NCI-H1436 (cell line): ENCODE measurements at places on chromosomes 3 and 15.

DNA sequence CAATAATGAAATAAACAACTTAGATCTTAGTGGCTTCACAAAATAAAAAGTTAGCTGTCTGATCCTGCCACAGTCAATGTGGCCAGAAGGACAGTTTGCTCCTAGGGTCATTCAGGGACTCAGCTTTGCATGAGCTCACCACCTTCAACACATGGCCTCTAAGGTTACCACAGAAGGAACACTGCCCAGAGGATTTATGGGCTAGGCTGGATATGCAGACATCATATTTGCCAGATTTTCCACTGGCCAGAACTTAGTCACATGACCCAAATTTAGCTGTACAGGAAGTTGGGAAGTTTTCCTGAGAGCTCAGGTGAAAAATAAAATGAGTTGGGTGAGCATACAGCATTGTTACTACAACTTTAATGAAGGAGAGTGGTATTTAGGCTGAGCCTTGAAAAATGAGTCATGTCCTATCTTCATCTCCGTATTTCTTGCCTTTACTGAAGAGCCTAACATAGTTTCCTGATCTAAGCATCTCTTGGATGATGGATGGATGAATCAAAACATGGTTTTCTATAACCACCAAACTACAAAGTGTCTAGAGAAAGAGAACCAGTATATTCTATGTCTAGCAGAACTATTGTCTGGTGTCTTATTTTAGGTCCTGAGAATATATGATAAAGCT is 54.9 kb upstream of the TMEM108 start:
- DNase-seq, result no peak

DNA sequence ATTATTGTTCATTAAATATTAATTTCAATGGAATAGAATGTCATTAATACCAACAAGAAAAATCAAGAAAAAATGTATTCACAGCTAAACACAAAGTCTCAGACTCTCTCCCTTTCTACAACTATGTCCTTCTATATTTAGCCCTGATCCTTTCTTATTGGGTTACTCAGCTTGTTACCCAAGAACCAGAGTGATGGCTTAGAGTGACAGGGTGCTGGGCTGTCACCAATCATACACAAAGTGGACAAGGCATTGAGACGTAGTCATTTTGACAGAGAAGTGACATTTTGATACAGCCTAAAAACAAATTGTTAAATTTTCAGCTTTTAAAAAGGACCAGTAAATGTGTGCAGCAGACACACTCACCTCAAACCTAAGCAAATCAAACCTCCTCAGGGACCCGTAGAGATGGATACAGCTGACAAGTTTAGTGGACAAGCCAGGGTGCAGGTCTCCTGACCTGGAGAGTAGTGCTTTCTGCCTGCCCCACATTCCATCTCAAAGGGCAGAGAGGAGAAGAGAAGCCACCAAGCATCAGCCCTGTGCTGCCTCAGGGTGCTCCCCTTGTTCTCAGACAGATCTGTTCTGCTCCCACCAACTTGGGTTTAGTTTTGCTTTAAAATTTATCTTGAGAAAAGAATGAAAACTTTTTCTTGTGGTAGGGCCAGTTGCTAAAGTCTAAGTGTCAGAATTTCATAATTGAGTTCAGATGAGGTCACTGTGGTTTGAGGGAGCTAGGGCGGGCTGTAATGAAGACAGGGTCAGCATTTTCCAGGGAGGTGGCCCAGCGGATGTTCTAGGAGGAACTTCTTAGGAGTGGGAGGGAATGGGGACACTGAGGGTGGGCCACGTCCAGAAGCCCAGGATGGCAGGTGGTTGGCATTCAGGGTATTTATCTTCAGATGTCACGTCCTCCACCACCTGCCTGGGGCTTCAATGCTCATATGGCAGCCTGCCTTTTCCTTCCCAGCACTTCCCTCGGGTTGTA is 136.5 kb upstream of the TBL1XR1 start:
- no peak for DNase-seq

DNA sequence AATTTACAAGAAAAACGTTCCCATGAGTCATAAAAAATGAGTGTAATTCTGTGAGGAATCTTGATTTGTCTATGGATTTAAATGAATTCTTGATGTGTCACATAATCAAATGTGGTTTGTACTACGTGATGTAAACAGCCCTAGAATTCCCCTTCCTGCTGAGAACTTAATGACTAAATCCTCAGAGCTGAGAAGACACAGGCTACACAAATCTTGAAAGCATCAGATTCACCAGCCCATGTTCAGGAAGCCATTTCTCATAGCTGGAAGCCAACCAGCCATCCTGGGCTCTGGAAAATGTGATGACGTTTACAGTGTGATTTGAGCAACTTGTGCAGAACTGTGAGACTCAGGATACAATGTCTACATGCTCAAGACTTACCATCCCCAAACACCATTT is 193.7 kb upstream of the MME start:
- DNase-seq, result no peak

GRCh38 chr15:52254391-52254790 is 41.2 kb downstream of the MYO5C start:
- no peak for DNase-seq

- no peak for DNase-seq
Measured at GRCh38 chr15:99511531-99511865, 54.3 kb upstream of the MEF2A start.
